CD4-positive, alpha-beta T cell (primary cell): ENCODE measurements at places on chromosomes 4 and X.
A peak's percentile ranks its signal among the peaks of the same experiment; 100 is the strongest.

DNA sequence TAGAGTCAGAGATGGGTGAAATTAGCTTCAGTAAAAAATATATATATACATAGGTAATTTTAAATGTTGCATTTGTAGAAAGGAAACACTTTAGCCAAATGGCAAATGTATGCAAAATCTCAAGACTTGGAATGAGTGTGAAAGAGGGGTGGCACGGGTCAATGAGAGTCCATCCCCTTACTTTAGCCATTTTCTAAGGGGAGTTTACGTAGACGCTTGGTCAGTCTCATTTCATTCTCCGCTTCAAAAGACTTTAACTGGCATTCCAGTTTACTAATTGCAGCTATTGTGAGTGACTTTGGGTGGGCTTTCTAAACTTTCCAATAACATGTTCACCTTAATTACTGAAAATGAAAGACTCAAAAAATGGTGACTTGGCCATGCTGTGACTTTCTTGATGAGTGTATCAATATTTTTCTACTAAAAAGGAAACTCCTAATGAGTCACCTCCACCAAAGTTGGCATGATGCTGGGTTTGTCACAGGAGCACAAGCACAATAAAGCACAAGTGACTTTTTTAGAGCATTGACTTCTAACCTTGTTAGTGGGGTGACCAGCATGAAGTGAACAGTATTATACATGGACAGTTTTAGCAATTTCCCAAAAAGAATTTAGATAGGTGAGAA, 356.0 kb upstream of the RASGEF1B start:
- no peak for DNase-seq

DNA sequence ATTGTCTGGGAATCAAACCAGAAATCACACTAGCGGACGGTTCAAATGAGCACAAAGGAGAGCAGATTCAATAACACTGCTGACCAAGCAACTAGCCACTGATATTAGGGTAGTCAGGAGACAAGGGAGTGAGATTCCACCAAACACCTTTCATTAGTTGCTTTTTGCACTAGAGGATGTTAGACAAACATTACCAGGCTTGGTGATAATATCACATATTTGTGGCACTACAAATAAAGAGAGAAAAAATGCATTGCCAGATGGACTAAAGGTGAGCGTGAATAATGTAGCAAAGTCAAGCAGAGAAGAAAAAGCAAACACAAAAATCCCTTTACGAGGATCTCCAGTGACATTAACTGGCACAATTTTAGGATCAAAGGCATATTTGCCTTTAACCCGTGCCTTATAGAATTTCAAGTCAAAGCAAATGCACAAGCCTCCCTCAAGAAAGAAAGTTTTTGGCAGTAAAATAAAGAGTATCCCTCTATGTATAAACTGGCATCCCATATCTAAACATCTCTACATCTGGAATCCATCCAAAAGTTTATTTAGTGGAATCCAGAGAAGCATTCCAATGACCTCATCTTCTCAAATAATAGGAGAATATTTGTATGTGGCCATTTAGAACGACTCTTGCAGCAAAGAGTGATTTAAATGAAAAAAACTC, 290.9 kb downstream of the KCTD8 start:
- DNase-seq = no peak

DNA sequence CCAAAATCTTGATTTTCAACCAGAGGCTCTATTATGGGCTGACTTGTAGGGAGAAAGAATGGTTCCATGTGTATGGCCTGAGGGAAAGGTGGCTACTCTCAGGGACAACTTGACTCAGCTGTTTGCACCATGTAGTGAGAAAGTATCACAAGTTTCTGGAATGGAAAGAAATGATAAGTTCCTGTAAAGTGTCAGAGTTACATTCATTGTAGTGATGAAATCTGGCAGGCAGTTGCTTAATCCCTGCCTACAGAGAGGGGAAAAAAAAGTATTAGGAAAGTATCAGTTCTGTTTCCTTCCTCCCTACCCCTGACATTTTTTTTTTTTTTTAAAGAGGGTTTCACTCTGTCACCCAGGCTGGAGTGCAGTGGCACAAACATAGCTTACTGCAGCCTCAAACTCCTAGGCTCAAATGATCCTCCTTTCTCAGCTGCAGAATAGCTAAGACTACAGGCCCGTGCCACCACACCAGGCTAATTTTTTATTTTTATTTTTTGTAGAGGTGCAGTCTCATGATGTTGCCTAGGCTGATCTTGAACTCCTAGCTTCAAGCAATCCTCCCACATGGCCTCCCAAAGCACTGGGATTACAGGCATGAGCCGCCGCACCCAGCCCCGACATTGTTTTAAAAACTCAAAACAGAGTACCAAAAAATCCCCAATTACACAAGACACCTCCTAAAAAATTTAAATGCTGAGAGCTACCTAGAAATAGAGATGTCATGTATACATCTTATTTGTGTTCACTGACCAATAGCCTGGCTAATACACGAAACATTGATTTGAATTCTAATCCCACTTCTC, 4.8 kb upstream of the FBXL5 start:
- DNase-seq = no peak

- no peak for DNase-seq
Measured at GRCh38 chr4:43425206-43425605, 532.7 kb downstream of the GRXCR1 start.

GRCh38 chrX:101397779-101398178, 7.0 kb downstream of the RPL36A start:
- DNase-seq = no peak

GRCh38 chr4:56414135-56414670, 21.2 kb downstream of the PPAT start:
- DNase-seq = no peak

DNA sequence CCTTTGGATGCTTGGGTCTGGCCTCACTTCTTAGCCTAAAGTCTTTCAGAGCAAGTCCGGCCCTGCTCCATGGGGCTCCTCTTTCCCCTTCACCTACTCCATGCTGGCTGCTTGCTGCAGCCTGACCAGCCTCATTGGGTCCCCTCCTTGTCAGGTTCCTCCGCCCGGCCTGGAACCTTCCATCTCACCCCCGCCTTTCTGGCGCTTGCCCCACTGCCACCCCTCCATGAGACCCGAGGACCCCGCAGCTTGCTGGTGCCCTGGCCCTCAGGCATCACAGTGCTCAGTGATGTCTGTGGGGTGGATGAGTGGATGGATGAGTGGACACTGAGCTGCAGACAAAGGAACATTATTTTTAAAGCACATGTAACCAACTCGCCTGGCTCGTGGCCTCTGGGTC, 24.7 kb downstream of the SORCS2 start:
- DNase-seq = no peak

- no peak for DNase-seq
Measured at GRCh38 chr4:92303621-92304027, at the start of gene GRID2. GRID2 (plus strand) TSS chr4:92303966.

- DNase-seq = no peak
Measured at GRCh38 chr4:31784558-31784957, 1064.4 kb downstream of the PCDH7 start.

- DNase-seq = no peak
Measured at GRCh38 chr4:119281393-119281792, 40.5 kb downstream of the FABP2 start.

DNA sequence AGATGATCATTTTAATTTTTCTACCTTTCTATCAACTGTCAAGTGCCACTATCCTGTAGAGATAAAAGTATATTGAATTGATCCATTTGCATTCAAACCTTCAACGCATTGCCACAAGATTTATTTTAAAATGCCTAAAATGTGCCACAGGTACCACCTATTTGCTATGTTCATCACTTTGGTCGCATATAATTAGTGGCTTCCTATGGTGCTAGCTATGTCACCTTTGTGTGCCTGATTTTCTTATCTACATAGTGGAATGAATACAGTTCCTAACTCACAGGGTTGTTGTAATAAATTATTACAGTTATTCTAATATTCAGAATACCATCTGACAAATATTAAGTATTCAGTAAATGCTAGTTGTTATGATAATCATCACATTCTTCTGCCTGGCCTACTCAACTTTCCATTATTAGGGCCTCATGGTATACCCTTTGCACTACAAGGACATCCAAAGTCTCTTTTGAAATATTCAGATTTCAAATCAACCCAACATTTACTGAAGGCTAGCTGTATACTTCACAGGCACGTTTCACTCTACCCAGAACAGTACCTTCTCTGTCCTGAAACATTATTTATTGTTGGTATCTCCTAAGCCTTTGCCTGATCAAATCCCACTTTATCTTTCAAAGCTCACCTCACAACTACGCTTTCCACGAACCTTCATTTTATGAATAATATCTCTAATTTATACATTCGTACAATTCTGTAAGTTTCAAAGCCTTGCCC, 62.4 kb downstream of the ANXA10 start:
- DNase-seq = no peak

DNA sequence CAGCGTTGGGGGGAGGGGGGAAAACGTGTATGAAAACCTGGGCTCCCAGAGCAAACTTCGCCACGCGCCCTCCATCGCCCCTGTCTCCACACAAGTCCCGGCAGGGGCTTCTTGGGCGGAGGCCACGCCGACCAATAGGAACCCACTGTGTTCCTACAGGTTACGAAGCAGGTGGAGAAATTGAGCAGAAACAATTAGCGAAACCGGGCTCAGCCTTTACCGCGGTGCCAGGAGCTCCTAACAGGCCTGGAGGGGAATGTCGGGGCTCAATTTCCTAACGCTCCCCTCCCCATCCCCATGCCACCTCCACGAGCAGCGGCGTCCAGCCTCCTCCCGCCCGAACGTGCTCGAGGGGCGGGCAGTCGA, 589 bp upstream of the KIT start:
- no peak for DNase-seq

DNA sequence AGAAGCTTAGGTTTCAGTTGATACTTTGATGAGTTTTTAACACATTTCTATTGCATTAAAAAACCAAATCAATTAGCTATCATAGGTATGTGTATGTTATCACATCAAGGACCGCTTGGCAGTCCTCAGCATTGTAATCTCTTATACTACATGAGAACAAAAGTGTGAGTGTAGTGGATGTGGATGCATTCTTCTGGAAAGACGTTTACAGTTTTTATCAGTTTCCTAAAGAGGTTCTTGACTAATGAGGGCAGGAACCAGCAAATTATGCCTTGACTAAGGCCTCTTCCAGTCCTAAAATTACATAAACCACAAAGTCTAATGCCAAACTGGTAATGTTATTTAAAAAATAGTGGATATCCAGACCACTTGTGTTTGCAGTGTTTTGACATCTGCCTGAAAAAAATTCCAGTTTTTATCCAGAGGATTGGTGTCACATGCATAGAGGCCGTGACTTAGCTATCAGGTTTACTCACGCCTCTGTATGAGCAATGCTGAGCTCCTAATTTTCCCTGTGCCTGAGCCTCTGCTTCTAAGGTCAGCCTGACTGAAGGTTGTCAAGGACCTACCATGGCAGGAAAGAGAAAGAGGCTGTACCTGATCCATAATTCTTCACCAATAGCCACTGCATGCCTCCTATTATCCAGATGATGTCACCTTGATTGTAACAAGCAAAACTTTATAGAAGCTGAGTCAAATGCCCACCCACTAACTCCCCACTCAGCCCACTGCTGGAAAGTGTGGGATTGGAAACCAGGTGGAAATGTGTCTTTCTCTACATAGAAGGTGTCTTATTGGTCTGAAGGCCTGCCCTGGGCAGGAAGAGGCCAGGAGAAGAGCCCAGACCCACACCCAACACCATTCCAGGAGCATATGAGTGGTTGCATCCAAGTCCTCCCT, 68.7 kb downstream of the ENPP6 start:
- DNase-seq = no peak

GRCh38 chr4:18318682-18319388, 297.3 kb upstream of the LCORL start:
- no peak for DNase-seq

DNA sequence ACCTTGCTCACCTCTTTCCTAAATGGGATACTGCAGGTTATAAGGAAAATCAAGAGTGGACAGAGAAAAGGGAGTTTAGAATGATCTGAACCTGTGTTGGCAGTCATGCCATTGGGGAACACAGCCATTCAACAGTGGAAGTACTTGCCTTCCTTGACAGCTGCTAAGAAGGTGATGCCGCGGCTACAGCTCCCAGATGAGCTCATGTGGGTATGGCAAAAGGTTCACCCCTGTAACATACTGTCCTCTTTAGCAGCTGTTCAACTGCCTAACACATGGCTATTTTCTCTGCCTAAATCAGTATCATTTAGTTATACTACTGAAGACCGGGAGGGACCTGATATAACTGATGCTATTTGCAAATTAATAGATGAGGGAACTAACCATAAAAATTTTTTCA, 76.8 kb downstream of the DCHS2 start:
- no peak for DNase-seq

- no peak for DNase-seq
Measured at GRCh38 chr4:148344352-148344751, 97.9 kb downstream of the NR3C2 start.

GRCh38 chr4:108397850-108398249, 222.5 kb upstream of the RPL34 start:
- no peak for DNase-seq

DNA sequence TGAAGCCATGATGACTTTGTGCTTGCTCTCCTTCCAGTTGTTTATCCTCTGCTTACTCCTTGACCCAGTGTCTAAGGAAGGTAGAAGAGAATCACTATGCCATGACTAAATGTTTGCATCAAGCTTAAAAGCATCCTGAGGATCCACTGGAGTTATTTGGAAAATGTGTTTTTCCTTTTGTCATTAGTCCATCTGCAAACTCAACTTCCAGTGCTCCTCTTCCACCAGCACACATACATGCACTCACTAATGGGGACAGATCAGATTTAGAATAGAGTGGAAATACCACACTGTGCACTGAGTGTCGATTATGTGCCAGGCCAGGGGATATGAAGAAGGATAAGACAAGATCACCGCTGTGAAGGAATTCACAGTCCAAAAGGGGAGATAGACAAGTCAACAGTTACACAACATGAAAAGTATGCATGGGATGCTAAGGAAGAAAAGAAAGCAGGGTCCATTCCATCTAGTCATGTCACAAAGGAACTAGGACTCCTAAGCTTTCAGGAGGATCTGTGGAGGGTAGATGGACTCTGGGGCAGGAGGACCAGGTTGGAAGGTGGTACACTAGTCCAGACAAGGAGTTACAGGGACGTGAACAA, 1.9 kb downstream of the OCIAD2 start:
- no peak for DNase-seq

- no peak for DNase-seq
Measured at GRCh38 chrX:34770511-34770910, 113.4 kb upstream of the TMEM47 start.

DNA sequence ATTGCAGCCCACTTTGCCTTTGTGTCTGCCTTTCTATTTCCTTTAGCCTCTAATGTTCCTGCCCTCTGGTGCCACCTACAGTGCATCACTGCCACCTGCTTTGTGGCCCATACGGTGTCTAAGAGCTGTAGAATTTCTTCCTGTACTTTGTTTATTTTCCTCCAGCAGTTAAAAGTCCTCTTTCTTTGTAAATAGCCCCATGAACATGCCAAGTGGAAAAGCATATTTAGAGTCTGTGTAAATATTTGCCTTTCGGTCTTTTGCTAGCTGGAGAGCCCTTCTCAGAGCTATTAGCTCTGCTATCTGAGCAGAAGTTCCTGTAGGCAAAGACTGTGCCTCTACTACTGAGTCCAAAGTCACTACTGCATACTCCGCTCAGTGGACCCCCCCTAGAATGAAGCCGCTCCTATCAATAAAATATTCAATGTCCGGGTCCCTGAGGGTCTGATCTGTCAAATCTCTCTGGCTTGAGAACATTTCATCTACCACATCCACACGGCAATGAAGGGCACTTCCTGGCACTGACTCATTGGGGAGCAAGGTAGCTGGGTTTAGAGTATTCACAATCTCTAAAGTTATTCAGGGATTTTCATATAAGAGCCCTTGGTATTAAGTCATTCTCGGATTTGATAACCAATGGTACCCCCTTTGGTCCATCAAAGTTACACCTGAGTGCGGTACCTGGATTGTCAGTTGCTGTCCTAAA, 36.3 kb downstream of the SULT1E1 start:
- DNase-seq = peak; percentile 62
